ENCODE measurements at places on chromosomes 16 and 17. TPM values are rescaled to one million over a fixed set of nuclear protein-coding genes. Genes with fewer than 3 reads are reported as not detected.

DNA sequence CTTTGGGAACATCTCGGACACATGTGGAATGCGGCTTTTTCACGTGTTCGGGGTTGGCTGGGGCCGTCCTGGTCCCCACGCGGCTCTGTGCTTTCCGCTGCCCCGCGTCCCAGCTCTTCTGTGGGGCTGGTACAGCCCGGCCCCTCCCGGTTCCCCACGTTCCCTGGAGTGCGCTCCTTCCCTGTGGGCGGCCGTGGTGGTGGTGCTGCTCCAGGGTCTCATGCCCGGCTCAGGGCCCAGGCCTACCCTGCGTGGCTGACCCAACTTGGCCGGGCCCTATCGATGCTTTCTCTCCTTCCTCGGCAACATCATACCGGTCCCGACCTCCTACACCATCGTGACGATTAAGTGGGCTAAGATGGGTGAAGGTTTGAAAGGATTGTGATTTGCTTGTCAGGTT, 3.3 kb downstream of the TELO2 start:
- no peak for DNase-seq

DNA sequence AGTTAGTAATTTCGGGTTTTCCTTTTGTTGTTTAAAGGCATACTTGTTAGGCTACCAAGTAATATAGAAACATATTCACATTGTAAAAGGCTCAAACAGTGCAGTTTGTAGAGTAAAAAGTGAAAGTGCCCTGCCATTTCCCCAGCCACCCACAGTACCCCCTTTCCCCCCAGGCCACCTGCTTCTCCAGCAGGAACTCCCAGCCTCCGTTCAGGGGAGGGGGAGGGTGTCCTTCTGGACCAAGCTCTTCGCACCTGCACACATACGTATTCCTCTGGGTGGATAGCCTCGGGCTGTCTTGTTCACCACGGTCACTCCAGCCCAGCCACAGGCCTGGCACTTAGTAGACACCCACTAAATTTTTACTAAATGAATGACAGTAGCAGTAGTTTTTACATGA, 144.5 kb downstream of the CLEC16A start:
- DNase-seq, result no peak

KLHL10 gene
- 0.73 TPM for total RNA-seq

DNA sequence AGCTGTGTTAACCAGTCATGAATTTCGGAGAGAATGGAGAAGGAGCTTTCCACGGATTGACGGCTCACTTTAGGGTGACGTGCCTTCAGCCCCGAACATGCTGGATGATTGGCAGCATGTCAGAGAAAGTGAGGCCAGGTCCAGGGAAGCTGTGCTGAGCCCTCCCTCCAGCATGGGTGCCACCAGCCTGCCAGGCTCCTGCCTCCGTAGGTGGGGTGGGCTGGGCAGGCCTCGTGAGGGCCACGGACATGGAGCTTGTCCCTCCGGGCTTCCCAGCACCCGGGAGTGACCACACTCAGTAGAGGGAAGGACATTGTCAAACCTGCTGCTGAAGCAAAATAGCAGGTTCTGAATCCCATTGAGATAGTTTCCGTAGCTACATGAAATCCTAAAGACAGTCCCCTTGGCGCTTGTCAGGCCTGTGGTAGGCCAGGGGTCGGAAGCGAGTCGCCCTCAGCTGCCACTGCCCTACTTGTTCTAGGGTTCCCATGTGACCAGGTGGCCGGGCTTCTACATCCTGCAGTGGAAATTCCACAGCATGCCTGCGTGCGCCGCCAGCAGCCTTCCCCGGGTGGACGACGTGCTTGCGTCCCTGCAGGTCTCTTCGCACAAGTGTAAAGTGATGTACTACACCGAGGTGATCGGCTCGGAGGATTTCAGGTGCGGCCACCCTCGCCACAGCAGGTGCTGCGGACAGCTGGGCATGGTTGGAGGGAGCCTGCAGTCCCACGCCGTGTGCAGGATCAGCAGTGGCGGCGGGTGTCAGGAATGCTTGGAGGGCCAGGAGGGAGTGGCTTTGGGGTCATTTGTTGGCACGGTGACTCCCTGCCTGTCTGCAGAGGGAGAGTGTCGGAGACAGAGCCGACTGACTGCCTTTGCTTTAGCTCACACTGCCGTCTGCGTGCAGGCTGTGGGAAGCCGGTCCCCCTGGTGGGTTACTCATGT, 72.3 kb downstream of the SEC14L1 start:
- DNase-seq, result peak; percentile 48

CD300LB gene
- total RNA-seq, result 0.27 TPM

DNA sequence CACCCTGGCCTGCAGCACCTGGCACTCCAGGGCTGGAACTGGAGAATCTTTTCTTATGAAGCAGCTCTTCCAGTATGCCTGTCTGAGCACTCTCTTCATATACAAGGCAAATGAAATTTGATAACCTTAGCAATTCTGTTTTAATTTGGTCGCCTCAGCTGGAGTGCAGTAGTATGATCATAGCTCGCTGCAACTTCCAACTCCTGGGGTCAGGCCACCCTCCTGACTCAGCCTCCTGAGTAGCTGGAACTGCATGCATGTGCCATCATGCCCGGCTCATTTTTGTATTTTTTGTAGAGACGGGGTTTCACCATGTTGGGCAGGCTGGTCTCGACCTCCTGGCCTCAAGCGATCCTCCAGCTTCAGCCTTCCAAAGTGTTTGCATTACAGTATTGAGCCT, 140.8 kb upstream of the CHMP6 start:
- DNase-seq, result no peak

CCL18 gene
- total RNA-seq, result 1.0 TPM

CES3 gene
- total RNA-seq, result 199 TPM

- DNase-seq, result no peak
These were observed 134.7 kb downstream of the ABCA8 start for GRCh38 chr17:68820476-68820824.

DNA sequence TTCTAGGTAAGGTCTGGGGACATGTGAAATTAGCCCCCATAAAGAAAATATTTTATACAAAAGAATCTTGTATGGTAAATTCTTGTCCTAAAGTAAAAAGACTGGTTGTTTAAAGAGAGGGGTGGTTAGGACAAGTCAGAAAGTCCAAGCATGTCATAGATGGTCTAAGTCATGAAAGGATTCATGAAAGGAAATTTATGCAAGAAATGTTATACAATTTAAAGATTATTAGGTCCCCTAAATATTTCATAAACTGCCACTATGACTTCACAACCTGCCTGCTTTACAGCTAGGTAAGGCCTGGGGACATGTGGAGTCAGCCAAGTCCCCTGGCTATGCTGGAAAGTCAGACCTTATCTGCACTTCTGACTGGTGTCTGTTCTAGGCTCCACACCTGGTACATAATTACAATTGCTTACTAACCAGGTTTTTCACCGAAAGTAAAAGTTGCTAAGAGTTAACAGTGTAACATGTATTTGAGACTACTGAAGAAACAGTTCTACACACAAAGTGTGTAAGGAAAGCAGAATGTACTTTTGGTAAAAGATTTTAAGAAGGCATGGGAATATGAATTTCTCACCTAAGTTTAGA, 17.0 kb downstream of the N4BP1 start:
- DNase-seq, result no peak

CCDC154 gene
- 1.1 TPM for total RNA-seq

DNA sequence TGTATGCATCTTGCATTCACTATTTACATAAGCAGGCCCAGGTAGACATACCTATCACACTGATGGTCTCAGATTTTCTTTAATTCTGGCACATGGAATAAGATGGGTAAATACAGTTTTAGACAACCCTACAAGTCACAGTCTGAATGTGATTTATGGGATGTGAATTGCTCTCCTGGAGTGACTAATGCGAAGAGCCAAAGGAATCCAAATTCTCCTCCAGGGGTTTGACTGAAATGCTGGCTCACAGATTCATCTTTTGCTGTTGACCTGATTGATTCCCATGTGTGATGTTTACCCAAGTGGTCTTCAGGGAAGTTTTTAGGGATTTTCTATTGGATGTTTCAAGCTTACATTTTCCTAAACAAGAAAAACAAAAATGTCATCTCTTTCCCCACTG, 277.9 kb upstream of the MON1B start:
- no peak for DNase-seq

DNA sequence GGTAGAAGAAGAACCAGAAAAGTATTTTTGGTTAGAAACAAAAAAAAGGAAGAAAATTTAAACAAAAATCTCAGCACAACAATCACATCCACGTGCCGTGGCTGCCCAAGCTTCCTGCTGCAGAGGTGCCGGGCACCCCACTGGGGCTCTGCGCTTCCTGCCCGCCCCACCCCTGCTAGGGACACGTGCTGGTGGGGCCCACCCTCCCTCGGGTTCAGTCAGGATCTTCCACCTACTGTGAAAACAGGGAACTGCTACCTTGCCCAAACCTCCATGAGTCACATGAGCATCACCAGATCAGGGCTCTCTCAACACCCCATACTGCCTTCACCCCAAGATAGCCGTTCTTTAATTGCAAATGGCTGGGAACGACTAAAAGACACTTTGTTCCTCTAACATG, 24.4 kb upstream of the CYTH1 start:
- DNase-seq, result no peak

DNA sequence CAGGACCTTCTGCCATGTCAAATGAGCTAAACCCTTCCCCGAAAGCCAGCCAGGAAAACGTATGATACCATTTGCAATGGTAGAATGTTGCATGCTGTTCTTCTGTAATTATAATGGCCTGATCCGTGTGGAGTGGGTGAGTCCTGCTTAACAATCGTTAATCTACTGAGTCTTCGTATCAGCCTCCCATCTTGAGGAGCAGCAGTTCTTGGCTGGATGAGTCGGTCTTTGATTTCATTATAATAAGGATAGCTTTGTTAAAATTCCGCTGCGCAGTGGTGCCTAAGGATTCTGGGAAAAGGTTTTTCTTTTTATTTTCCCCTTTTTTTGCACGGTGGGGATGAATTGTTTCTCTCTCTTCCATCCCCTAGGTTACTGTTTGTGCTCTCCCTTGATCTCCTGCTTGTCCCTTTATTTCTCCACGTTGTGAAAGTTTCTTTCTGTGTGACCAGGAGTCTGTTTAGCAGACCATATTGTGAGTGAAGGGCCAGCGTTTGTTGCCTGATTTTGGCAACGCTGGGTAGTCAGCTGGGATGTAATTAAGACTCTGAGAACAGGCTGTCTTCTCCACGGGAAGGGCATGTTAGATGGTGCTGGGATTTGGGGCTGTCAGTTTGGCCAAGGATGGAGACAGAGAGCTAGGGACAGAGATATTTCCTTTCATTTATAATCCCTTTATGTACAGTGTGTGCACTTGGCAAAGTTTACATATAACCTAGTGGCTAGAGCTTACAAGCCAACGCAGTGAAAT, 263.0 kb downstream of the FTO start:
- DNase-seq, result no peak

DNA sequence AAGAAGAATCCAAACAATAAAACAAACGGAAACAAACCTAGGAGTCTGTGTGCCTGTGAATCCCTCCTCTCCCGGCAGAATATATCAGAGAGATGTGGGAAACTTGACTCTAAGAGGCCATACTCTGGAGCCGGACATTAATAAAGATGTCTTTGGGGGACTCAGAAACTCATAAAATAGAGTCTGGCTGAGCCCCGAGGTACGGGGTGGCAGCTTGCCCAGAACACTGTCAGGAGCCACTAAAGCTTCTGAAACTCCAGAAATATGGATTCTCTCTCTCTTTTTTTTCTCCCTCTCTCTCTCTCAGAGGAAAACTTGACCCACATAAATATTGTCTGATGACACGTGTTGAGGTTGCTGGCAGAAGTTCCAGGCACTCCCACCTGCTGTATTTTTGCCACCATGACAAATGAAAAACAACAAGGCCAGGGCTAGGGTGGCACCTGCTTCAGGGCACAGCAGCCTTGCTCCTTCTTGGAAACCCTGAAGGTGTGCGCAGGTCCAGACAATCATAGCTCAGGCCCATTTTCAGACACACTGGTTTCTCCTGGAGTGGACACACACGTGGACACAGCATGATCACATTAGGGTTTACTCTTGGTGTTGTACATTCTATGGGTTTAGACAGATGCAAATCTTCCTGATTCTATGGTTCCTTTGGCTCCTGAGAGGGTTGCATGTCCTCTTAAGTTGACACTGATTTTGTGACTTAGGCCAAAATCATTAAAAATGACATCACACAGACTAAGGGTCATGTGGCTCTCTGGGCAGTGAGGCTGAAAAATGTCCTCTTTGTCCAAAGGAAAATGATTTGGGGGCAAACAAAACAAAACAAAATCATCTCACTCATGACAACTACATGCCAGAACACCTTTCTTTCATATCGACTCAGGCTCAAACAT, 282.6 kb upstream of the IRX3 start:
- no peak for DNase-seq

GRCh38 chr17:73205459-73205961, 12.7 kb downstream of the COG1 start:
- no peak for DNase-seq

CIITA gene
- total RNA-seq, result 16.0 TPM

ZMYND15 gene
- 1.3 TPM for total RNA-seq

- DNase-seq, result no peak
These were observed 10.7 kb upstream of the DUSP14 start for GRCh38 chr17:37479025-37479424.

DNA sequence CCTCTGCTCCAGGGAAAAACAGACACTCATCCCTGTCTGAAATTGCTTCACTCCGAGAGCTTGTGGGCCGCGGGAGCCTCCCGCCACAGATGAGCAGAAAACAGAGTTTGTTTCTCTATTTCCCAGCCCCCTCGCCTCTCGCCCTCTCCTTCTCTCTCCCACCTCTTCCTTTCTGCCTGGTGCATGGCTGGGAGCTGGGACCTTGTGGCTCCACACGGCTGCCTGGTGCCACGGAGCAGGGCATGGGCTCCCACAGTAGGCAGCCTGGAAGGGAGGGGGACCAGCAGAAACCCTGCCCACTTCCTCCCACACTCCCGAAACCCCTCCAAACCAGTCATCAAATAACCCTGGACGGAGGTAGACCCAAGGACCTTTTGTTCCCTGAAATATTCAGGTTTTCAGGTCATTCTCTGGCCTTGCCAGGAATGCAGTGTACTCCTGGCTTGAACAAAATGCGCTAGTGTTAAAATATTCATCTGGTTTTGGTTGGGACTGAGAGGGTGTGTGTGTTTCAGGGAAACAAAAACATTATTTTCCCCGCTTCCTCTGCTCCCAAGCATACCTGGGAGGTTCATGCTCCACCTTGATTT, 204.9 kb downstream of the C16orf78 start:
- no peak for DNase-seq

DNA sequence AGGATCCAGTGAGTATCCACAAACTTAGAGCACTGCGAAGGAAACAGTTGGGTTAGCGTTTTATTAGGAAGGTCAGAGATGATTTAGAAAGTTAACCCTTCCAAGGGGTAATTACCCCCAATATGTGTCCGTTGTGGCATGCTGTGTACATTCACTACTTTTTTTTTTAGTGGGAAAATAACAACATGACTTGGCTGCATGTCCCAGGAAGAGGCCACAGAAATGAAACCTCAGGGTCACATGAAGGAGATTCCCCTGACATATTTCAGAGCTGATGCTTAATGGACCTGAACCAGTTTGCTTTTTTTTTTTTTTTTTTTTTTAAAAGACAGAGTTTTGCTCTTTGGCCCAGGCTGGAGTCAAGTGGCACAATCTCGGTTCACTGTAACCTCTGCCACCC, 167.5 kb downstream of the PRKCA start:
- DNase-seq, result no peak

Measured in mucosa of descending colon (tissue), 3 donors.